ENCODE measurements at places on chromosomes 7 and 10. TPM values are rescaled to one million over a fixed set of nuclear protein-coding genes. Genes with fewer than 3 reads are reported as not detected.

Gene ORAI2
- polyA plus RNA-seq: 30.3 TPM

Gene C10orf62
- not detected for polyA plus RNA-seq

Gene GHRHR
- polyA plus RNA-seq: not detected

Gene AKR1D1
- polyA plus RNA-seq: not detected

Gene PCLO
- polyA plus RNA-seq: 0.04 TPM

Gene LIPF
- not detected for polyA plus RNA-seq

Gene DBNL
- polyA plus RNA-seq: 163 TPM

Data from GM23248 (cell line).